H54 (cell line): ENCODE measurements at places on chromosomes 4 and X.

- no peak for DNase-seq
These were observed 29.4 kb upstream of the CENPU start for GRCh38 chr4:184763150-184763780.

DNA sequence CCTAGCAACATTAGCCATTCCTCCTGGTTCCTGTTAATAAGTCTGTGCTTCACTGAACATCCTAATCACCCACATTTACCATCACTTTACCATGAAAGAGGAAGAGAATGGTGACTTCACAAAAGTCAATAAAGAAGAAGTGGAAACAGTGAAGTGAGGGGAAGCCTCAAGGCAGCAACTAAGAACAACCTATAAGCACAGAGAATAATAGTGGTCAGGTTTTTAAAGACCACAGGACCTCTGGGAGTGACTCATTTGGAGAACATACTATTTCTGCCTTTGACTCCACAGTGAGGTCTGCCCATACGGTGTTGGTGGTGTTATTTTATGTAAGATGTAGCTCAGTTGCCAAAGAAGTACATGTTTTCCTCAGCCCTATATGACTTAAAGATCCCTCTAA lies 86.0 kb upstream of the TET2 start:
- no peak for DNase-seq

- DNase-seq = no peak
These were observed 3.8 kb downstream of the G6PD start for GRCh38 chrX:154542723-154543424.

DNA sequence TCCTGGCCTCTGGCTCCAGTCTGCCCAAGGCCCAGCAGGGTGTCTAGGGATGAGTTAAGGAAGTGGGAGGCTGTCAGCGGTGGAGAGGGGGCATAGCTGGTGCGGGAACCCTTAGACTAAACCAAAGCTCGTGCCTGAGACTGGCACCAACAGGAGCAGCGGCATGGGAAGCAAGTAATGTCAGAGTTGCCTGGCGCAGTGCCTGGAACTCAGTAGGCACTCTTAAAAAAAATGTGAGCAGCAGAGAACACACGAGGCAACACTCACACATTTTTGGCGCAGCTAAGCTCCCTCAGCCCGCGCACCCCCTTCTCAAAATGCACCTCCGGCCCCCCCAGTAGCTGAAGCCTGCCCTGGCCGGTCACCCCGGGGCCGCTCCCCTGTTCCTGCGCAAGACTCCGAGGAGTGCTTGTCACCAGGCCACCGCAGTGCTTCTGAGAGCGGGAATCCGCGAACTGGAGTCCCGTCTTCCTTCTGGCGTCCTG lies 583 bp downstream of the GABRE start:
- DNase-seq = peak; percentile 23

- DNase-seq = no peak
These were observed 3.4 kb downstream of the RHOH start for GRCh38 chr4:40199999-40200874.

- no peak for DNase-seq
These were observed 19.5 kb downstream of the NSUN7 start for GRCh38 chr4:40769266-40769665.

GRCh38 chr4:182738283-182739047 lies 178.7 kb downstream of the DCTD start:
- no peak for DNase-seq

DNA sequence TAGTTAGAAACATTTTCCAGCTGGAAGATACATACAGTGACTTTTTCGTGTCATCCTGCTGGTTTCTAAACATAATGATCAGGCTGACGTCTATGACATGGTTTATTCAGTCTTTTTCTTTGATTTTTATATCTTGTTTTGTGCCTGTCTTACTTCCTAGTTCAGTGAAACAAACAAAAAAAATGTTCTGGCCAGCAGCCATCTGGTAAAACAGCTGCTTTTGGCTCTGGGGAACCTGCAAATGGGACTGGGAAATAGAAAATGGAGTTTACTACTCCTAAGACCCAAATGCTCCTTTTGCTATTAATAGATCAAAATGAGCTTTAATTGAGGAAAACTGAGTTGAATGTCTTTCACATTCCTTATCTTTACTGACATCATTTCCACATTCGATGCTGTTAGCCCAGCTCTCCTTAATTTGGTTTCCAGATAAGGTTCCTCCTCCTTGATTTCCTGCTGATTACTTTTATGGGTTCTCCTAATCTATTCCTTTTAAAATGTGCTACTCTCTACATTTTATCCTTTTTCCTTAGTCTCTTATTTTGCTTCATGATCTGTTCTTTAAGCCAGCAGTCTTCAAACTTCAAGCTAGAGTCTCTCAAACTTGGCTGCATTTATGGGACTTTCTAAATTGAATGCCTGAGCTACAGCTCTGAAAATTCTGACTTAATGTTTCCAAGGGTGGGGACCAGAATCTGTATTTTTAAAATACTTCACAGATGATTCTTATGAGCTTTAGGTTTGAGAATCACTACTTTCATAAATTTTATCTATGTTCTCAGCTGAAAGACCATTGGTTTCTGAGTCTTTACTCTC lies 499.5 kb downstream of the ANKRD50 start:
- DNase-seq = no peak

DNA sequence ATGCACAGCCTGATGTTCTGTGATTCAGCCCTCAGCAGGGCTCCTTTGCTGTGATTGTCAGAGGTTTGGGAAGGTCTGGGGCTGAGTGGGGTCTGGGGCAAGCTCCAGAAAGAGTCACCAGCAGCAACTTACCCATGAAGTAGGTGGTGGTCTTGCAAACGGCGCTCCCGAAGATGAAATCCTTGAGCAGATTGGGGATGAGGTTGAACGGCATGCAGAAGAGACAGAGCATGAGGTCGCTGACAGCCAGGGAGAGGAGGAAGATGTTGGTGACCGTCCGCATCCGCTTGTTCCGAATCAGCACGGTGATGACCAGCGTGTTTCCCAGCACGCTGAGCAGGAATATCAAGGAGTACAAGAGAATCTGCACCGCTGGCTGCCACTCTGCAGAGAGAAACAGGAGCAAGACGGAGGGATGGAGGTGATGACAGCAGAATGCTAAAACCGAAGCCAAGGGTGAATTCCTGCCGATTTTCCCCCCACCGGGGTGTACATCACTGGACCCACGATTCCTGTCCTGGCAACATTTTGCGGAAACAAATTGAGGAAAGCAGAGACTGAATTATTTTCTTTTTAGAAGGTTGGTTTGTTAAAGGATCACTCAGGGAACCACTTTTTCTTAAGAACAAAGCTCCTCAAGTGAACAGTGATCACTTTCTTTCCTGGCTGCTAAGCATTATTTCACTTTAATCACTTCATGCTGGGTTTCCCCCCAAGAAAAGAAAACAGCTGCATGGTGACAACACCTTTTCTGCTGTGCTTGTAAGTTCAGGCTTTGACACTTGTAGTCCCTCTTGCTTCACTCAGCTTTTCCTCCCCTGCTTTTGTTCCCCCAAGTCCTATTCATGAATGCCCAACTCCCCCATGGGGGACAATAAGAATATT lies 941 bp downstream of the CCKAR start:
- no peak for DNase-seq

GRCh38 chr4:177266506-177266905 lies 43.2 kb upstream of the NEIL3 start:
- DNase-seq = no peak

GRCh38 chr4:8321771-8322170 lies 52.2 kb downstream of the HTRA3 start:
- no peak for DNase-seq

DNA sequence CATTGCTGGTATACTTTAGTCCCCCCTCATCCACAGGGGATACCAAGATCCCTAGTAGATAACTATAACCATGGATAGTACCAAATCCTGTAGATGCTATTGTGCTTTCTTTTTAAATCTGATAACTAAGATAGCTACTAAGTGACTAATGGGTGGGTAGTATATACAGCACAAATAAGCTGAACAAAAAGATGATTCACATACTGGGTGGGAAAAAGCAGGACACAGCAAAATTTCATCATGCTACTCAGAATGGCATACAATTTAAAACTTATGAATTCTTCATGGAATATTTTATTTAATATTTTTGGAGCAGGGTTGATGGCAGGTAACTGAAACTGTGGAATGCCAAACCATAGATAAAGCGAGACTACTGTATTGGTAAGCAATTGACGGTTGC lies 161.6 kb downstream of the IL15 start:
- no peak for DNase-seq

DNA sequence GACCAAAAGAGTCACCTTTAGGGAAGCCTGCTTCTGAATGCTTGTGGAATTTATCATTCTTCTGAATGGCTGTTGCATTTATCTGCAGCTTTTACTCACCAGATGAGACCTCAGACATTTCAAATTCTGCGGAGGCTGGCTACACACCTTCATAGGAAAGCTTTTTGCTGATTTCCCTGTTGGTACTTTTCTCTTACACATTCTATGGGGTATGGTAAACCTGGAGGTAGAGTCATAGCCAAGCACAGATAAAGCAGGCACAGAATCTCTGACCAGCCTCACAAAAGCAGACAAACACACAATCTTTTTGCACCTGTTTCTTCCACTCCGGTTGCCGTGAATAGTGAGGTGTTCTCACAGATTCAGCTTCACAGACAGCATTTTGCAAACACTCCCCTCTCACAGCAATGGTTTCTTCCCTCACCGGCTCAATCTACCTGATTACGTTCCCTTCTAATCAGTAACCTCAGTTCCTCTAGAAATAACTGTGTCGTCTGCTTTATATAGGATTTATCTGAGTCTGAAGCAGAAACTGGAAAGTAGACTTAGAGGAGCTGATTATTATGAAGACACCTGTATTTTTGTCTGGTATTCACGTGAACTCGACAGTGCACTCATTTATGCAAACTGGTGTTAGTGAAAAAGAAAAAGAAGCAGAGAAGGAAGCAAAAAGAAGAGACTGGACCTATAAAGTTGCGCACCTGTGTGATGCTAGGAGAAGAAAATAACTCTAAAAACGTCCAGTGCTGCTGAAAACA lies 83.1 kb downstream of the DMD start:
- no peak for DNase-seq

DNA sequence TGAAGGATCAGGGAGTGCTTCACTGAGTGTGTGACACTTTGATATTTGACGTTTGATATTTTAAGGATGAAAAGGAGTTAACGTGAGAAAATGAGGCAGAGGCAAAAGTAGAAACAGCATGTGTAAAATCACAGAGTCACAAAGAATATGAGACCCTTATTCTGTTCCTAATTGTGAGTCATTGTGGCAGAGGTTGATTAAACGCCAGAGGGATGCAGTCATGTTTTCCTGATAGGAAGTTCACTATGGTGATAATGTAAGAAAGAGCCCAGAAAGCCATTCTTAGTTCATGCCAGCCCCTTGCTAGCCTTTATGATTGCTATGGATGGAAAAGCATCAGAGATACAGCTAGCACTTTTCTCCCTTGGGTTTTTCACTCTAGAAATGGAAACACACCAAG lies 33.5 kb upstream of the IGSF1 start:
- DNase-seq = no peak

GRCh38 chrX:153844509-153845082 lies 14.3 kb upstream of the PDZD4 start:
- no peak for DNase-seq

DNA sequence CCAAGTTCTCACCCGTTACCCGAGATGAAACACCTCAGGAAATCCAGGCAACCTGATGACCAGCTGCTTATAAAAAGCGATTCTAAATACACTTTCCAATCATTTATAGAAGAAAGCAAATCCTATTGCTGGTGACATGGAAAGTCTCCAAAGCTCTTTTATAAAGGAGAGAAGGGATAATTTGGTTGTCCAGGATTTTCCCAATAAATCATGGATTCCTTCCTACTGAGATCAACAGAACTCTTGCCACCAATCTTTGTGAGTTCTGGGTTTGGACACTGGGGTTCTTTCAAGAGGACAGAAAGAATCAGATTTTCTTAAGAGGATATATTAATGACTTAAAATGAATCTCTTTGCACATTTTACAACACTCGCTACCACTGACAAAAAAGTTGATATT lies 24.7 kb upstream of the SOD3 start:
- DNase-seq = no peak

DNA sequence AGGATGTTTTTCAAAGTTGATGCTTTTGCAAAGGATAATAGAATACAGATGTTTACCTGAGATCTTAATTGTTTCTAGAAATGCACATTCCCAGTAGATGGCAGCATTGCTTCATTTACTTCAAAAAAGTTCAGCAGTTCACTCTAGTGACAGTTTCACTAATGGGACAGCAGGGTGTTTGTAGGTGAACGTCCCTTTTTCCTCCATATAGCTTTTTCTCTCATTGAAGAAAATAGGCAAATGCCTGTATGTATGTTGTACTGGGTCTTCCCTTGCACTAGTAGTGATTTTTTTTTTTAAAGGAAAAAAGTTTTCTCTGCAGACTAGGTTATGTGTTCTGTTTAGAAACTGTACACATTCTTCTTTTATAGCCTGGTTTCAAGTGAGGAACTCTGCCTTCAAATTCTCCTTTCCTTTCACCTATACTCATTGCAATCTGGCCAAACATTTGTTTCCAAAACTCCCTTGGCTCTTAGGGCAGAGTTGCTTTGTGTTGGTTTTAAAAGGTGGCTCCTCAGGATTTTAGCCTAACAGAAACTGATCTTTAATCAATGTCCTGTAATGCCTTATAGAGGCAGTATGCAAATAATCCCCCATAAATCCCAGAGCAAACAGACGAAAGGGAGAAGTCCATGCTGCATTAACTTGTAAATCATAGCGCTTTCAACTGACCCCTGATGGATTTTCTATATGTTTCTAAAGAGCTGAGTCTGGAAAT lies 86.3 kb downstream of the EGF start:
- no peak for DNase-seq

DNA sequence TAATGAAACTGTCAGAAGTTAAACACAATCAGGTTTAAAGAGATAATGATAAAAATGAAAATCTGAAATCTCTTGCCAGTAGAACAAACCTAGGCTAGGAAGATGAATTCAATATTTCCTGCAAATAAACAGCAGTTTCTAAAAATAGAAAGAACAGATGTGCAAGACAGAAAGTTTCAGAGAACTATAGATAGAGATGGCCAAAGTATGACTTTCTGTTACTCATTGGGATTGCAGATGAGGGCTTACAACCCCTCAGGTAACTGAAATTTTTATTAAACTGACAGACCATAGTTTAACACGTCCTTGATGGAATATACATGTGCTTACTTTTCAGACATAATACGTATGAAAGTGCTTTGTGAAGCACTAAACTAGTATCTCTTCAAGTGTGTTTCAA lies 82.3 kb upstream of the PPARGC1A start:
- no peak for DNase-seq

GRCh38 chrX:57900975-57901374 lies 9.3 kb downstream of the ZXDA start:
- no peak for DNase-seq

GRCh38 chr4:48268956-48269860 lies at the start of gene TEC:
TEC (minus strand) TSS chr4:48269838; CDS start chr4:48228614, 41,224 bp downstream.
- DNase-seq = no peak

DNA sequence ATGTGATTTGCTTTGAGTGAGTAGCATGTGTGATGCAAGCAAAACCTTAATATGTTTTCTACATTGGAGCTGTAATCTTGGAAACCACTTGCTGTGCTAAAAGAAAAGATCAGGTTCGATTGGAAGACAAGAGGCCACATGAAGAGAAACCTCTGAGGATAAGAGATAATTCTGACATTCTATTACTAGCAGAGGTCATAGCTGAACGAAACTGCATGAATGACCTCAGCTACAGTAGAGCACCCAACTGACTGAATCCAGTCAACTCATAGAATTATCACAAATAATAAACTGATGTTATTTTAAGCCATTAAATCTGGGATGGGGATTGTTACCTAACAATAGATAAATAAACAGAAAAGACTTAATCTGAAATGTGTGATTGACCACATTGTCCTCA lies 147.1 kb downstream of the CAMK2D start:
- DNase-seq = no peak
